Non-pigmented ciliary epithelial cell (primary cell): ENCODE measurements at places on chromosomes 11 and 22.

- DNase-seq = no peak
These were observed 211.1 kb upstream of the PLET1 start for GRCh38 chr11:112471731-112472130.

- DNase-seq = no peak
These were observed 50.1 kb upstream of the FLI1 start for GRCh38 chr11:128643661-128644317.

DNA sequence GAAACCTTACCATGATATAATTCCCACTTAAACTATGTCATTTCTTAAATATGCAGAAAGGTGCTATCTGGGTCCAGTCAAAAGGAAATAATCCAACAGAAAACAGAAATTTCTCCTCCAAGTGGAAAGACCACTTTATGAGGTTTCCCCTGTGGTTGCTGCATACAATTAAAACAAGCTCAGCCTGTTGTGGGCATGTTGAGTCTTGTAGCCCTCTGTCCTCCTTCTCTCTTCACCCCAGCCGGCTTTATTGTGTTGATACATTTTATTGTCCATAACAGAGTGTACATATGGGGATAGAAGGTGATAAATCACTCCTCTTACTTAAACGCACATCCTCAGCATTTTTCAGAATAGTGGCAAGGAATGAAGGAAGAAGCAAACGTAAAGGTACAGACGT is 126.0 kb upstream of the MTNR1B start:
- DNase-seq = no peak

- no peak for DNase-seq
These were observed 267.2 kb upstream of the SYN3 start for GRCh38 chr22:33325232-33326004.

GRCh38 chr11:86103808-86104207 is 34.9 kb upstream of the PICALM start:
- no peak for DNase-seq

- no peak for DNase-seq
These were observed 83.8 kb downstream of the ME3 start for GRCh38 chr11:86588566-86589090.

DNA sequence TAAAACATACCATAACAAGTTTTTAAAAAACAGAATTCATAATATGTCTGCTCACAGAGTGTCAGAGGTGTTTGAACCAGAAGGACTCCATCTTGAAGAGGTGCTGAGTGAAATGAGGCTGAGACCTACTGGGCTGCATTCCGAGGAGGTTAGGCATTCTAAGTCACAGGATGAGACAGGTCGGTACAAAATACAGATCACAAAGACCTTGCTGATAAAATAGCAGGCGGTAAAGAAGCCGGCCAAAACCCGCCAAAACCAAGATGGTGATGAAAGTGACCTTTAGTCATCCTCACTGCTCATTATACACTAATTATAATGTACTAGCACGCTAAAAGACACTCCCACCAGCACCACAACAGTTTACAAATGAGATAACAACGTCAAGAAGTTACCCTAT is 116.4 kb downstream of the ARHGAP32 start:
- no peak for DNase-seq

DNA sequence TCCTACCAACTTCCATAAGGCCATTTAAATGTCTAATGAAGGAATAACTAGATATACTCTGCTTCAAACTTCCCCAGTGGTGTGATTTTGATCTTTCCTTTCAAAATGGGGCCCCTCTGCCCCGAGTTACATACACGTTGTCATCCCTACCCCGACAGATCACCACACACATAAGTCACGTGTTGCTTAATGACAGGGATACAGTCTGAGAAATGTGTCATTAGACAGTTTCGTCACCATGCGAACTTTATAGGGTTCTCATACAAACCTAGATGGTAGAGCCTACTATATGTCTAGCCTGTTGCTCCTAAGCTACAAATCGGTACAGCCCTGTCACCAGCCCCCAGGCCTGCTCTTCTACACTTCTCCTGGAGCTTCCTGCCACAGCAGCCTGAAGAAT is 49.8 kb upstream of the SCUBE2 start:
- no peak for DNase-seq

DNA sequence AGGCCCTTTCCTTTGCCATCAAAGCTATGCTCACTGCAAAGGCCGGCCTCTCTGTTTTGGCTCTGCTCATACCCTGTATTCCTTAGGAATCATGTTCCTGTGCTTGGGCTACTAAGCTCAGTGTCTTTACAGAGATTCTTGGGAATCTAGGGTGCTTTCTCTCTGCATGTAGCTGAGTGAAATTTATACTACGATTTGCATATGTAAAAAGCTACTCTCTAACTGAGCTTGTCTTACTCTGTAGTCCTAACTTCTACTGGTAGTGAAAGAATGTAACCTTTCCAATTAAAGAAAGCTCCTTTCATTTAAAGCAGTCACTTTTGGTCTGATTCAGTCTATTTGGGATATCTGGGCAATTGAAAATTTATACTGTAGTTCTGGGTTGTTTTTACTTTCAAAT is 32.2 kb downstream of the DNHD1 start:
- no peak for DNase-seq

- no peak for DNase-seq
These were observed 125.3 kb upstream of the BMAL1 start for GRCh38 chr11:13152264-13152663.

- no peak for DNase-seq
These were observed 88.3 kb downstream of the TSPAN18 start for GRCh38 chr11:44814881-44815592.

GRCh38 chr11:201966-202365 is 5.2 kb downstream of the BET1L start:
- no peak for DNase-seq

- no peak for DNase-seq
These were observed 770 bp upstream of the TSG101 start for GRCh38 chr11:18527512-18527911.

DNA sequence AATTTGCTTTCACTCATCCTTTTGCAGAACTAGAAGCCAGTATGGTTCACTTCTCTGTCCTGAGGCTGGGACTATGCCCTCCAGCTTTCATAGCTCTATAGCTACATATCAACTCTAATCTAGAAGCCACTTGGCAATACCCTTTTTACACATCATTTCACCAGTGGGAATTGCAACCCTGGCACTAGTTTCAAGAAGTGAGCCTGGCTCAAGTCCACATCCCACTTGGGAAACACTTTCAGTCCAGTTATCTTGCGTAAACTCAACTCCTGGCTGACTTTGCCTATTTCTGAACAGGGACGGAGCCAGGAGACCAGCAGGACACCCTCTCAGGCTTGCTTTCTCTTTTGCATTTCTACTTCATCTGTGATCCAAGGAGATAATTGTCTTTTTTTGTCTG is 19.9 kb upstream of the FAT3 start:
- DNase-seq = no peak

GRCh38 chr11:3817181-3817800 is 8.9 kb downstream of the PGAP2 start:
- no peak for DNase-seq

DNA sequence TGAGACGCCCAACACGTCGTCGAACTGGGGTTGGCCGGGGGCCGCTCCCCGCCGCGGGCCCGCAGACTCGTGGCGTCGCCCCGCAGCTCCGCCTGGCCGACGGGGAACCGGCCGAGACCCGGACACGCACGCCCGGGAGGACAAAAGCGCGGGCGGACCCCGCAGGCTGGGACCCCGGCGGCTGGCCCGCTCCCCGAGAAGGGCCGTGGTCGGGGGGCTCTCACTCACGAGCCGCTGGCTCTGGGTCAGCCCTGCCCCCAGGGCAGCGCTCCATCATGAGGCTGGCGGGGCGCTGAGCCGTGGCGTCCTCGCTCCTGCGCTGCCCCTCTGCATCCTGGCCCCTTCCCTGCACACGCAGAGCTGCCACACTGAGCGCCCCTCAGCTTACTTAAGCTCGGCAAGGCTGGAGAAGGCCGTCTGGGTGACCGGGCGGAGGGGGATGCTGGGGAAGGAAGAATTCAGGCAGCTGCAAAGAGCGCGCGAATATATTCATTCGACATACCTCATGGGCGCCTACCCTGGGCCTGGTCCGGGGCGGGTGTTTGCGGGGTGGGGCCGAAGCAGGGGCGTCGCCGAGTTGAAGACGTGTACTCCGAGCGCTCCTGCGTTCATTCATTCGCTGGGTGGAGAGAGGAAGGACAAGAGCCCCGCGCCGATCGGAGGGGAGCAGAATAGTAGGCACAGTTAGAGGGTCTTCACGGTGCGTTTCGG is 579 bp upstream of the CYB5R2 start:
- DNase-seq = no peak

- DNase-seq = peak; percentile 11
These were observed at the start of gene LRRC75B for GRCh38 chr22:24592851-24593558. LRRC75B (minus strand) TSS chr22:24593073; CDS start chr22:24593039, 34 bp downstream.

GRCh38 chr11:47177846-47178245 is 1.2 kb upstream of the ARFGAP2 start:
- DNase-seq = no peak

GRCh38 chr11:3964056-3964455 is 108.6 kb downstream of the STIM1 start:
- no peak for DNase-seq

DNA sequence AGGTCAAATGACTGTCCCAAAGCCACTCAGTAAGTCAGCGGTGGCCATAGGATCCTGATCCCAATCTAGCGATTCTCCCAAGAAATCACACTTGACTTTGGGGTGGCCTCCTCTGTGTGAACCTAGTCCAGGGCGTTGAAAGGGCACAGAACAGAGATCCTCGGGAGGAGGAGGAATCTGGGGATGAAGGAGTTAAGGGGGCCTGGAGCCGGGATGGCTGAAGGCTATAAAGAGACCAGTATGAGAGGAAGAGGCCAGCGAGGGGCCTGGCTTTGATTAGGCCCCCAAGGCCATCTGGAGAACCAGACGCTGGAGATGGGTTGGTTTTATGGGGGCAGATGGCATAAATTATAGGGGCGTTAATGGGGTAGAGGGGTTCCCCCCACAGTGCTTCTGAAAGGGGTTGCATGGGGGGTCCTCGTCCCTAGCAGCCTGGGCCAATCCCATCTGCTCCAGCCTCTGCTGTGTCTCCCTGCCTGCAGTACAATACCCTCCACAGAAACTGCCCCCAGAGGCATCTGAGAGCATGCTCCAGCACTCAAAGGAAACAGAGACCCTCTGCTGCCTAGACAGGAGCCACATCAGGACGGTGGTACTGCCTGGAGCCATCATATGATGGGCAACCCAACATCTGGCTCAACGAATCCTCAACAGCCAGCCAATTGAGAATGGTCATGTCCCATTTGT is 35.2 kb upstream of the TRIM29 start:
- no peak for DNase-seq

GRCh38 chr11:14044916-14045315 is 82.4 kb downstream of the SPON1 start:
- no peak for DNase-seq

DNA sequence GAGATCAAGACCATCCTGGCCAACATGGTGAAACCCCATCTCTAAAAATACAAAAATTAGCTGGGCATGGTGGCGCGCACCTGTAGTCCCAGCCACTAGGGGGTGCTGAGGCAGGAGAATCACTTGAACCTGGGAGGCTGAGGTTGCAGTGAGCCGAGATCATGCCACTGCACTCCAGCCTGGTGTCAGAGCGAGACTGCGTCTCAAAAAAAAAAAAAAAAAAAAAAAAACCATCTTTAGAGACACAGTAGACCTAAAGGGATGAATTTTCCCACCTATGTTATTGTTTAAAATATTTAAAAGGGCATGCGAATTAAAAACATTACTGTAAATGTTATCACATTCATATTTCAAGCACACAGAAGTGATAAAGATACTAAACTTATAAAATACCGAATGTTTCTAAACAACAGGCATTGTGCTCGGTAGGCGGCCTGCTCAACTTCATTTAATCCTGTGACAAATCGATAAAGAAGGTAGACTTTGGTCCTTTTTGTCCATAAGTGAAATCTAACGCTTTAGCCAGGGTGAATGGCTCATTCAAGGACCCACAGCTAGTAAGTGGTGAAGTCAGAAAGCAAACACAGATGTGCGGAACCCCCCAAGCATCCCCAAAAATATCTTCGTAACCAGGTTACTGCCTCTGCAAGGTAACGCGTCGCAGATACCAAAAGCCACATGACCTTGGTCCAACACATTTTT is 16.1 kb downstream of the NCAPD3 start:
- no peak for DNase-seq

- no peak for DNase-seq
These were observed 356 bp downstream of the TYMP start for GRCh38 chr22:50529416-50529896.

DNA sequence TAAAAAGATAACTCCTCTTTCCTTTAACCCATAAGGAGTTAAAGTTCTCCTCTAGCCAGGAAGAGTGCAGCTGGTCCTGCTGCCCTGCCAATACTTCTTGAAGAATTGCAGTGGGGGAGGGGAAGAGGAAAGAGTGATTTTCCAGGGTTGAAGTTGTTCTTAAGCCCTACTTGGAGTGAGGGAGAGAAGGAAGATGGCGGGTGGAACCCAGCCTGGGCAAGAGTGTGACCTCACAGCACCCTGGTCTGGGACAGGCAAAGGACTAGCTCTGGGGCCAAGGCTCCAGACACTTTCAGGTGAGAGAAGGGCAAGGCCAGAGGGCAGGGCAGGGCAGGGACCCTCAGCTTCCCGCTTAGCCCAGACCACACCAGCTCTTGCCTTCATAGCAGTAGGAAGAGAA is 6.6 kb downstream of the TNKS1BP1 start:
- no peak for DNase-seq

- no peak for DNase-seq
These were observed 243.0 kb downstream of the CTTN start for GRCh38 chr11:70641369-70641768.

DNA sequence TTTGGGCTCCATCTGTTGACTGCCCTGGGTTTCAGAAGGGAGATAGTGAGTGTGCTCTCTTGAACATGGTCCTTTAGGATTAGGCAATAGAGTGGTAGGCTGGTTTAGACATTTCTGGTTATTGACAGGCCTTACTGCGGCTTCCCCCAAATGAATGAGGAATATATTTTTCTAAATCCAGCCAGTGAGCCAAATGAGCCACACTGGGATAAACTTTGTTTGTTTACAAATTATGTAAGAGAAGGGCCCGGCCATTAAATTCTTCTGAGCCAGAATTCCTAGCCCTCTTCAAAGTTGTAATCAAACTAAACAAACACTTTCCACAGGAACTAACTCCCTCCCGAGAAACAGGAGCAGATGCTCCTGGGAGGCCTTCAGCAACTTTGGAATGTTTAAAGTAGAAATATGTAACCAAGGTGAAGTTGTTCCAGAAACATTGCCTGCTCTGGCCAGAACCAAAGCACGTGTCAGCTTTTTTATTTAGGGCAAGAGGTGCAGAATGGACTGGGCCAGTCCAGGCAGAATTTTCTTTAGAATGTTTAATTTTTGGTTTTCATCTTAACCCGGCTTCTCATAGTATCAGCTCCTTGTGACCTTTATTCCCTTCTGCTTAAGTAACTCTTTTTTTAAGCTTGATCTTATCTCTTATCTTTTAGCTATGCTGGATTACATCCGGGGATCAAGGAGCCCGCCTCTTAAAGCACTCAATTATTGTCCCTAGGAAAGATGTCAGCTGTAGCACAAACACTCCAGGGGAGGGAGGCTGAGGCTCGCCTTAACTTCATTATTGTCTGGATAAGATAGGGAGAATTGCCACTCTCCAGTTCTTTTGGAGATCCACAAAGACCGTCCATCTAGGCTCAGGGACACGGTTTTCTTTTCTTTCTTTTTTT is 28.7 kb downstream of the ZNRF3 start:
- DNase-seq = no peak

GRCh38 chr22:23226497-23226850 is 46.2 kb downstream of the BCR start:
- no peak for DNase-seq
